ENCODE measurements at places on chromosomes 12 and 14. TPM values are rescaled to one million over a fixed set of nuclear protein-coding genes. Genes with fewer than 3 reads are reported as not detected.
A peak's percentile ranks its signal among the peaks of the same experiment; 100 is the strongest.

GRCh38 chr12:125070112-125070511, 4.9 kb downstream of the AACS start:
- no peak for DNase-seq
- H3K4me3 ChIP-seq = no peak overlapping the region
- peaks cover 13% of the 10 kb centered on the region for H3K36me3 ChIP-seq
- H3K27ac ChIP-seq = no peak overlapping the region

DNA sequence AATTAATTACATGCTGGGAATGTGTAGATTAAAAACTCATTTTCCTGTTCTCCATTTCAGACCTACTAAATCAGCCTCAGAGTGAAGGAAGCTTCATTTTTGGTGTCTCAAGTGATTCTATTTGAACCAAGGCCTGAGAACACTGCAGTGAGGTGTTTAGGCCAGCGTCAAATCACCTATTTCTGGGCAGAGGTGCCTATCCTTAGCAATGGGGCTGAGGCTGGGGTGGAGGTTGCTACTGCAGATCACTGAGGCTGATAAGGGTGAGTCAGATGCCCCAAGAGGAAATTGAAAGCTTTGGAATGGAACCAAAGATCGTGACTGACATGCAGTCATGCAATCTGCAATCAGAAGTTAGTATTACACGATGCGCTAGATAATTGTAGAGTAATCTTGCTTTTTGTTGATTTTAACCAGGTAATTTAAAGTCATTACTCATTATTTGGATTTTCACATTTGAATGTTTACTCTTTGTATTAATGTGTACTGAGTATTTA, 4.4 kb downstream of the TXNRD1 start:
- peaks cover 16% of the 10 kb centered on the region for H3K4me1 ChIP-seq
- DNase-seq = no peak
- H3K27me3 ChIP-seq = no peaks in the 10 kb centered on the region
- H3K27ac ChIP-seq = peak overlapping the region; percentile 73
- H3K36me3 ChIP-seq = no peaks in the 10 kb centered on the region
- H3K4me3 ChIP-seq = no peak overlapping the region

SLC11A2 gene
- 57.4 TPM for total RNA-seq

PLD4 gene
- not detected for total RNA-seq

RDH5 gene
- 91.4 TPM for total RNA-seq

Data from Peyer's patch (tissue), 4 donors.